Gastroesophageal sphincter (tissue), 4 donors: ENCODE measurements at places on chromosomes 2 and 18.

GRCh38 chr18:46141199-46141598 lies 37.0 kb downstream of the HAUS1 start:
- no peak overlapping the region for H3K4me3 ChIP-seq
- no peak overlapping the region for H3K27ac ChIP-seq
- no peaks in the 10 kb centered on the region for H3K36me3 ChIP-seq
- no peak for ATAC-seq

DNA sequence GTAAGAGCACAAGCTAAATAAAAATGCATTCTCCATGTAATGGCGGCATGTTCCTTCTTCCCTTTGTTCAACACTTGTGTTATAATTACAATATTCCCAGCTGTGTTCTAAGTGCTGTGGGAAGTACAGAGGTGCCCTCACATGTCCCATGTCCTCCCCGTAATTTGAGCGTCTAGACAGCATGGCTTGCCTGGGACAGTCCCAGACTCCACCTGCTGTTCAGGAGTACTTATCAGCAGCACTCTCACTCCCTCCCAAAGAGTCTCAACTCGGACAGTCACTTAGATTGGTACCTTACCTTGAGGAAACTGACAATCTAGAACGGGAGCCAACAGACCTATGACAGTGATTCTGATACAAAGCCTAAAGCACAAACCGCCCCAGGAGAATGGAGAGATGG lies 370.5 kb downstream of the EIPR1 start:
- no peak overlapping the region for H3K27ac ChIP-seq
- H3K27me3 ChIP-seq: peaks cover 53% of the 10 kb centered on the region
- no peaks in the 10 kb centered on the region for H3K36me3 ChIP-seq
- no peak for ATAC-seq

DNA sequence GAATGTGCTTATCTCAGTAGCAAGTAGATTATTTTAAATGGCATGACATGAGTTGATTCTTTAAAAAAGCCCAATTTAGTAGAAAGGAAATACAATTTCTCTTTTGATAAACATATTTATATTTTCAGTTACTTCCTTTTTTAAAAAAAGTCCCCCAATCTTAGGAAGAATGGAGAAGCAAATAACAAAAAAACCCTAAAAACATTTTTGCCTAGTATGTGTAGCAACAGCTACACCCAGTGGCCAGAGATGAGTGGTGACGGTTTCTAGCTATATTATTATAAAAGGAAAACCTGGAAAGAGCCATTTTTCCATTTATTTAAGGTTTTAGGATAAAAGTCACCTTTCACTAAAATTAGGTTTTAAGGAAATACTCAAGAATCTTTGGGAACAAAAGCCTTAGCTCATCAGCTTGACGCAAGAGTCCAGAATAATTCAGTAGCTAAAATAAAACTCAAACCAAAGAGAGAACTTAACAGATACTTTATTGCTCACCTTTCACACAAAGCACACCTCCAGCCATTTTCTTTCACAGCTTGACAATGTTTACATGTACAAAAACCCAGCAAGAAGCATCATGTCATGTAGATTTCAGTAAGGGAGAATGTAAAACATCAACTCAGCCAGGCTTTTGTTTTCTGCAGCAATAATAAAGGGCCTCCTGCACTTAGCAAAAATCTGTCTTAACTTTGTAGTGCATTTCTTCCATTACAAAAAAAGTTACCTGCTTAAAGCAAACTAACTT lies 15.7 kb downstream of the FAM98A start:
- no peaks in the 10 kb centered on the region for H3K27me3 ChIP-seq
- H3K4me1 ChIP-seq: peaks cover 51% of the 10 kb centered on the region
- no peak for ATAC-seq
- H3K36me3 ChIP-seq: peaks cover 24% of the 10 kb centered on the region

- H3K27ac ChIP-seq: no peak overlapping the region
- H3K4me3 ChIP-seq: no peak overlapping the region
- ATAC-seq: no peak
- no peaks in the 10 kb centered on the region for H3K27me3 ChIP-seq
- H3K4me1 ChIP-seq: no peaks in the 10 kb centered on the region
- H3K36me3 ChIP-seq: peaks cover 18% of the 10 kb centered on the region
Measured at GRCh38 chr2:11598228-11598731, 64.4 kb downstream of the GREB1 start.

DNA sequence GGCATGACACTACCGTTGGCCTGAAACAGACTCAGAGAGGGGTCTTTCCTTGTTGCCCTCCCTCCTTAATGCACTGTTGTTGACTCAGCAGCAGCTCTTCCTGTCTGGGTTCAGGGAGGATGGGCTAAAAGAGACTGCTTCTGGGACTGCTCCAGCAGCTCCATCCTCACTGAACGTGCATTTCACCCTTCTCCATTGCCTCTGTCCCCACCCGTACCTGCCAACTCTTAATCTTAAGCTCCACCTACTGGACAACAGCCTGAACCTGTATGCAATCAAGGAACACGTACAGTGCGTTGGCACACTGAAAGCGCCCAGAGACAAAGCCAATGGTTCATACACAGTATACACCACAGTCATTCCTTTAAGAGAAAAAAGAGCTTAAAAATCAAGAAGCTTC lies 230.8 kb upstream of the RAB6C start:
- H3K27ac ChIP-seq: no peak overlapping the region
- H3K4me1 ChIP-seq: no peaks in the 10 kb centered on the region
- no peak for ATAC-seq
- no peak overlapping the region for H3K4me3 ChIP-seq
- no peaks in the 10 kb centered on the region for H3K27me3 ChIP-seq

GRCh38 chr18:74139411-74139810 lies 8.2 kb downstream of the FBXO15 start:
- H3K4me3 ChIP-seq: no peak overlapping the region
- peaks cover 17% of the 10 kb centered on the region for H3K27me3 ChIP-seq
- no peaks in the 10 kb centered on the region for H3K4me1 ChIP-seq
- H3K36me3 ChIP-seq: no peaks in the 10 kb centered on the region

GRCh38 chr2:80105015-80105640 lies 199.4 kb downstream of the LRRTM1 start:
- no peaks in the 10 kb centered on the region for H3K27me3 ChIP-seq
- no peak overlapping the region for H3K4me3 ChIP-seq
- H3K4me1 ChIP-seq: no peaks in the 10 kb centered on the region
- ATAC-seq: no peak
- no peaks in the 10 kb centered on the region for H3K36me3 ChIP-seq

DNA sequence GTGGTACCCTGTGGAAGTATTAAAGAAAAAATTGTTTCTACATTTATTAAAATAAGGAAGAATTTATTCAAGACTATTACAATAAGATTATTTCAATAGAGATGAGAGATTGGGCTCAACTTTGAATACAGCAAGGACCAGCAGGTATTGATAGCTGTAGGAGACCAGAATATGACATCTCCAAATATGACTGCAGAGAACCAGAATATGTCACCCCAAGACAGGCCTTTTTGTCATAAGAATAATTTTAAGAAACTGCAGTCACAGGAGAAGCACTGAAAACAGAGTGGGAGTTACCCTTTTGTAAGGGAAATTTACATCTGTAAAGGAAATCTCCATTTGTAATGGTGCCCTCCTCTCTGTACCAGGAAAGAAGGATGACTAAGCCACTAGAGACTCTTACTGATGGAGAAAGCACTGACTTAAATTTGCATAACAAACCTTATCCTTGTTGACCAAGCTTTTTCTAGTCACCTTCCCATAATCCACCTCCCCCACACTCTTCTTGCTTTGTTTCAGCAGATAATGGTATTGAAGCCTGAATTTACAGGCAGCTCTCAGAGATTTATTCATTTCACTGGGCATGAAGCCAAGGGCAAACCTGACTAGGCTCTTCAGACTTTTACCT lies 145.1 kb upstream of the RMP24 start:
- H3K36me3 ChIP-seq: no peaks in the 10 kb centered on the region
- no peaks in the 10 kb centered on the region for H3K27me3 ChIP-seq
- ATAC-seq: no peak
- no peak overlapping the region for H3K4me3 ChIP-seq
- no peak overlapping the region for H3K27ac ChIP-seq

DNA sequence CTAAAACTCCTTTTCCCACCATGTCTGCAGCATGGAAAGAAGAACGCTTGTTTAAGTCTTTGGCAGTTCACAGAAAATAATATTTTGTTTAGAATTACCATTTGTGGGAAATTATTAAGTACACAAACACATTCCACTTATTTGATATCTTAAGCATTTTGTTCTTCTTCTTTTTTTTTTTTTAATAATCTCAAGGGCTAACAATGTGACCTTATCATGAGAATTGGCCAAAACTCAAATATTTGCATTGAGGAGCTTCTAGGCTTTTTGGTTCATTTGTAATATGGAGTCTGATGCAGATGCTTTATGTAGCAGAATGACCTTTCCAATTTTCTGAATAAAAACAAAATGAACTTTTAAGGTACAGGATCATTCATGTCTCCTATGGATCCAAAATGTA lies 555.0 kb downstream of the ZEB2 start:
- no peaks in the 10 kb centered on the region for H3K36me3 ChIP-seq
- no peaks in the 10 kb centered on the region for H3K4me1 ChIP-seq
- no peak overlapping the region for H3K4me3 ChIP-seq
- ATAC-seq: no peak

DNA sequence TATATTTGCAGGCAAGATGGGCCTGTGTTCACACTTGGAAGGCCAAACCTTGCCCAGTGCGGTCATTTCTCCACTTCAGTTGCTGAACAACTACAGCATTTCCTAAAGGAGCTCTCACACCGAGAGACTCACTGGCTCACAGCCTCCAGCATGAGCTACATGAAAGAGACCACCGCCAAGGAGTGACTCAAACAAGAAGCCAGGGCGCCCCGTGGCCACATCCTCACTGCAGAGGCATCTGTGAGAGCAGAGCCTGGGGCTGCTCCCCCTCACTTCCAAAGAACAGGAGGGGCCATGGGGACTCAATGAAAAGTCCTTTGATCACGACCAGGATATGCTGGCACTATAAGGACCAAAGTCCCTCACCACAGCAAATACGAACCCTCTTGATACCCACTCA lies 50.0 kb downstream of the TMEM163 start:
- no peak overlapping the region for H3K27ac ChIP-seq
- no peaks in the 10 kb centered on the region for H3K4me1 ChIP-seq
- no peaks in the 10 kb centered on the region for H3K36me3 ChIP-seq
- peaks cover 11% of the 10 kb centered on the region for H3K27me3 ChIP-seq
- no peak overlapping the region for H3K4me3 ChIP-seq
- ATAC-seq: no peak

DNA sequence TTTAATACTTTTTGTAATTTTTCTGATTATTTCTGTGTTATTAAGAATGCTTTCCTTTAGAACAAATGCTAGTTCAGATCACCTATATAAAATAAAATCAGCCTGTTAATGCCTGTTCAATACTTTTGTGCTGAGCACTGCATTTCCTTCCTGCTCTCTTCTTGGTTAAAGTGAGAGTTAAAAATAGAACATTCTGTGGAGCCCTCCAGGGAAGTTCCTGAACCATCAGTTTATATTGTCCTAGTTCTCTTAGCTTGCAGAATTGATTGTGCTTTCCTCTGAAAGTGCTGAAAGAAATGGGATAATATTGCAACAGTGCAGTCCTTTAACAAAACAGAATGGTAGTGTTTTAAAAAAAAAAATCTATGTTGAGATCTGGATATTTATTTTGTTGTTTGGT lies 74.6 kb upstream of the UBXN4 start:
- no peaks in the 10 kb centered on the region for H3K36me3 ChIP-seq
- H3K4me1 ChIP-seq: no peaks in the 10 kb centered on the region
- H3K4me3 ChIP-seq: no peak overlapping the region
- no peak overlapping the region for H3K27ac ChIP-seq
- ATAC-seq: no peak
- H3K27me3 ChIP-seq: no peaks in the 10 kb centered on the region

DNA sequence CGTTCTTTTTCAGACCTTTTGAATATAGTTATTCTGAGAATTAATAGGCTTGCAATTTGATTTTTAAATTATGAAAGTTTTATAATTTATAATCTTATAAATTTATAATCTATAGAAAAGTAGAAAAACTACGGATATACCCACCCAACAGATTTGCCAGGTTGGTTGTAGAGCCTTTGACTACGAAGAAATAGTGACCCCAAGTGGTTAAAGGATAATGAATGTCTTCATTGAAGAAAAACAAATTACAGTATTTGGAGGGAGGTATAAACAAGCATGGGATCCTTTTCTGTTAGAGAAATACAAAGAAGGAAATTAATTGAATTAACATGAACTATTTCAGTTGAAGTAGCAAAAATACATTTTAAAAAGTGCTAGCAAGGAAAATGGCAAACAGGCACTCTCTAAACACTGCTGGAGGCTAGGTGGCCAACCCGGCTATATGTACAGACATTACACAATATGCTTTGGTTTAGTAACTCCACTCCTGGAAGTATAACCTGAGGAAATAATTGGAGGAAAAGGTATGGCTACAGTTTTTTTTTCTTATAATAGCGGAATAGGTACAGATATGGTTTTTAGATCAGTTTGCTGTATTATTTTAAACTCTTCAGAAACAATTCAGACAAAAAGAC lies 110.9 kb downstream of the MIB1 start:
- no peak overlapping the region for H3K27ac ChIP-seq
- no peaks in the 10 kb centered on the region for H3K4me1 ChIP-seq
- no peaks in the 10 kb centered on the region for H3K36me3 ChIP-seq
- no peak for ATAC-seq

GRCh38 chr2:141513853-141514252 lies 617.0 kb downstream of the LRP1B start:
- no peak overlapping the region for H3K27ac ChIP-seq
- no peaks in the 10 kb centered on the region for H3K4me1 ChIP-seq
- no peak overlapping the region for H3K4me3 ChIP-seq
- no peaks in the 10 kb centered on the region for H3K36me3 ChIP-seq

GRCh38 chr2:241941691-241942301 lies 72.3 kb downstream of the RTP5 start:
- ATAC-seq: peak; percentile 52
- no peak overlapping the region for H3K27ac ChIP-seq
- H3K4me3 ChIP-seq: no peak overlapping the region
- H3K36me3 ChIP-seq: no peaks in the 10 kb centered on the region
- no peaks in the 10 kb centered on the region for H3K4me1 ChIP-seq

- no peak for ATAC-seq
- H3K27me3 ChIP-seq: peaks cover 27% of the 10 kb centered on the region
- H3K4me1 ChIP-seq: no peaks in the 10 kb centered on the region
- no peak overlapping the region for H3K27ac ChIP-seq
- no peak overlapping the region for H3K4me3 ChIP-seq
Measured at GRCh38 chr2:105184420-105184819, 57.1 kb upstream of the GPR45 start.

GRCh38 chr18:36693931-36694620 lies 134.7 kb downstream of the TPGS2 start:
- peak; percentile 58 for ATAC-seq
- no peaks in the 10 kb centered on the region for H3K36me3 ChIP-seq
- peak overlapping the region; percentile 46 for H3K4me3 ChIP-seq
- peak overlapping the region; percentile 86 for H3K27ac ChIP-seq
- peaks cover 10% of the 10 kb centered on the region for H3K4me1 ChIP-seq
